IPS-NIHi11 (cell line): ENCODE measurements at places on chromosomes 1 and 21.

DNA sequence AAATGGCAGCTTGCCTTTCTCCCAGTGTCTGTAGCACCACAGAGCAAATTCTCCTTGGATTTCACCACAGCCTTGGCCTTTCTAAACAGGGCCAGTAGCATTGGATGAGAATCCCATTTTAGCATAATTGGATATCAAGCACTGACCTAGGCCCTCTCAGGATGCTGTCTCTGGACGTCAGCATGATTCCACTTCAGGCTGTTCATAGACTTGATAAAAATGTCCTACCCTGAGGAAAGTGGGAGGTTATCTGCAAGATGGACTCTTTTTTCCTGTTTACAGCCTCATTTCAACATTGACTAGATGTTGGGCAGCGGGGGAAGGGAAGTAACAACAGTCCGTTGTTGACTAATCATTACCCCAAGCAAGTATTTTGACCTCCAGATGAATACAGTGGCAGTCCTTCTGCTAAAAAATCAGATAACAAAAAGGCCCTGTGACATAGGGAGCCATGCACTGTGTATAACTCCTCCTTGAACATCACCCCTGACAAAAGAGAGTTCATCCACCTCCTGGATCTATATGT lies 5.2 kb downstream of the NPL start:
- DNase-seq: no peak

DNA sequence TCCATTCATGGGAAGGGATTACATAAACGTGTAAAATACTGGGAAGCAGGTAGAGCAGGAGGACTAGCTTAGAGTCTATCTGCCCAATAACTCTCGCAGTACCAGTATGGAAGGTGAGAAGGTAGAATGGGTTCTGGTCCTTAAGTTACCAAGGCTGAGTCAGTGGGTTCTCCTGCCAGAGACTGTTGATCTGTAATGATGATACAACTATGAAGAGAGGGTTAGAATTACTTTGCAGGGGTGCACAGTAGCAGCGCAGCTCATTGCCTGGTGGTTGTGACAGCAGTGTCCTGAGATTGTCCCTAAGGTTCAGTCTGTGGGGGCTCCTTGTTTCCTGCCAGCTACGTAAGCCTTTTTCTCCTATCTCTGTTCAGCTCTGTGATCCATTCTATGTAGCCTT lies 2.5 kb upstream of the MAST2 start:
- no peak for DNase-seq

GRCh38 chr1:51423073-51423821 lies 92.9 kb upstream of the TTC39A start:
- DNase-seq: peak; percentile 11

DNA sequence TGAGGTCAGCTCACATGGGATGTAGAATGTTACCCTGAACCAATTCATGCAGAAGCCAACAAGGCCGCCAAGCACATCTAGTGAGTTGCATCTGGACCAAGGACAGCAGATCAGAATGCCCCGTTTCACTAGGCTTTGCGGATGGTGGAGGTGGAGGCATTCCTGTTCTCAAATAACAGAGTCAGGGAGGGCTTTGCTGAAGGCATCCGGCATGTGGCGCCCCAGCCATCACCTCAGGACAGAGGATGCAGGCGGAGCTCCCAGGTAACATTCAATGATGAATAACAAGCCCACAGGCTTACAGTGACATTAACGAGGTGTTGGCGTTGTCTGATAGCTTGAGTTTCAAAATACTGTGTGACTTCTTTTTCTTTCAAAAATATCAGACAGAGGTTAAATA lies 476.2 kb downstream of the CAMTA1 start:
- DNase-seq: peak; percentile 43

GRCh38 chr1:179820226-179820970 lies 57.2 kb downstream of the TOR1AIP2 start:
- DNase-seq: no peak

DNA sequence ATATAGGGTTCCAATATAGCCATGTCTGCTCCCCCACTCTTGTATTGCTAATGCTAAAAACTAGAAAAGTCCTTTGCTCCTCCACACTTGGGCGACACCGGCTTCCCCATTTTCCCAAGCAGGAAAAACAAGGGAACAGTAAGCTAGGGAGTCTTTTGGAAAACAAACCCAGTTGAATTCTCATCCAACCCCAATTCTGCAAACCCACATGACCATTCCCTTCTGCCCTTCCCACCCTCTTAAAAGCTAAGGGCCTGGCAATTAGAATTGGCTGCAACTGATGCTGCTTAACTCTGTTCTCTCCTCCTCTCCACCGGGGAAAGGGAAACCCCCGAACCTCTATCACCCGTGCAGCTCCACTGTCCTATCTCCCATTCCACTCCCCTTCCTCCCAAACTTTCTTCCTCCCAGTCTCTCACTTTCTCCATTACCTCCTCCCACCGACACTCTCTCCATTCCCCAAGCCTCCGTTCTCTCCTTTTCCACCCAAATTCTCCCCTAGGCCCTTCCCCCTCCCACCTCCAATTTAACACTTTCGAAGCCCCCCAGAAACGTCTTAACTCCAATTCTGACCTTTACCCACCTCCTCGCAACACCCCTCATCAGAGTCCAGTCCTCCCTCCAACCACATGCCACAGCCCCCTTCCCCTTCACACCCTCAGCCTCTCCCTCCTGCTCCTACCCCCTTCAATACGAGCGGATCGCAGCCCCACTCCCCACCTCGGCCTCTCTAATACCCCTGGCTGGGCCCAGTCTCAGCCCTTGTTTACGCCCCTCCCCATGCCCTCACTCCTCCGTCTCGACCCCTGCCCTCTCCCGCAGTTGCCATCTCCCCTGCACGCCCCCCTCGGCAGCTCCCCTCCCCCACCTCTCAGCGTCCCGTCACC lies 701 bp downstream of the DEDD start:
- DNase-seq: peak; percentile 12

DNA sequence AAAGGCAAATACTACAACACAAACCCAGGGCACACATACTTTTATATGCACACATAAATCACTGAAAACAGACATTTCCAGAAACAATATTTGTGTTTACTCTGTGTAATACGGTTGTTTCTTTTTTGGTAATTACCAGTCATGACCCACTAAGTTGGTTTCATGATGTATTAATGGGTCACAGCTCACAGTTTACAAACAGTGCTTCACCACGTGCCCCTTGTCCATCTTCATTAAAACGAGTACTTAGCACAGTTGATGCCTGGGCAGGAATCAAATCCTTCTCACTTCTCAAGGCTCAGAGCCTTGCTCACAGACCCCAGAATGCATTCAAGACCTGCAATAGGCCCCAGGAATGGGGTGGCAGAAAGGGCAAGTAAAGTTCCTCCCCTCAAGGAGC lies 13.8 kb downstream of the SSBP3 start:
- DNase-seq: no peak

DNA sequence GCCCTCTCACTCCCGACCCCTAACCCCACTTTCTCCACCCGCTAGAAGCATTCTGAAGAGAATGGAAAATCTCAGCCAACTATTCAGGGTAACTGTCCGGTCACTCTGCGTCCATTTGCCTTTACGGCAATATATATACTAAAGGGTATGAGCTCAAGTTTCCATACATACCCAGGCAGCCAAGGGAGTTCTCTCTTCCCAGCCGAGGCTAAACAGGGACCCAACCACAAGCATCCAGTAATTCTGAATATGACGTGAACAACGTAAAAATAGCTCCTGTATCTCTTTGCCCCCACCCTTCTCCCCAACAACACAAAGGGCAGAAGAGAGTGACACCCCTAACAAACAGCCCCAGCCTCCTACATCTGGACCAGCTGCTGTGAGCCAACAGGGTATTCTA lies 67.7 kb downstream of the SSBP3 start:
- no peak for DNase-seq

DNA sequence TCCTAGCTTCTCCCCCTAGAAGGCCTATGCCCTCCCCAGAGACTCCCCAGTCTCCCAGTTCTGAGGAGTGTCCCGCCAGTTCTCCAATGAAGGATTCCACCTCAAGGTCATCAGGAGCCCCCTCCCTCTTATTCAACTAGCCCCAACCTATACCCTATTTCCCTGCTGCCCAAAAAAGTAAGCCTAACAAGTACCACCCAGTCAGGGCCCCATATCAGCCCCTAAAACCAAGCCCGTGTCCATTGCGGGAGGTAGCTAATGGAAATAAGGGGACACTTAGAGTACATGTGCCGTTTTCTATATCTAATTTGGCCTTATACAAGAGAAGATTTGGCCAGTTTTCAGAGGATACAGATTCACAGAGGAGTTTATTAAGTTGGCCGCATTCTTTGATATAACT lies 416.2 kb downstream of the MATN1 start:
- DNase-seq: no peak

- no peak for DNase-seq
These were observed 78.1 kb downstream of the KIF26B start for GRCh38 chr1:245232931-245233330.

GRCh38 chr1:9253004-9253403 lies 18.4 kb downstream of the H6PD start:
- DNase-seq: peak; percentile 67

- DNase-seq: no peak
These were observed 31.0 kb downstream of the NTMT2 start for GRCh38 chr1:170176772-170177171.

GRCh38 chr1:57255945-57256344 lies 167.9 kb downstream of the DAB1 start:
- DNase-seq: no peak

GRCh38 chr1:15460708-15461095 lies 4.2 kb downstream of the CELA2A start:
- no peak for DNase-seq

DNA sequence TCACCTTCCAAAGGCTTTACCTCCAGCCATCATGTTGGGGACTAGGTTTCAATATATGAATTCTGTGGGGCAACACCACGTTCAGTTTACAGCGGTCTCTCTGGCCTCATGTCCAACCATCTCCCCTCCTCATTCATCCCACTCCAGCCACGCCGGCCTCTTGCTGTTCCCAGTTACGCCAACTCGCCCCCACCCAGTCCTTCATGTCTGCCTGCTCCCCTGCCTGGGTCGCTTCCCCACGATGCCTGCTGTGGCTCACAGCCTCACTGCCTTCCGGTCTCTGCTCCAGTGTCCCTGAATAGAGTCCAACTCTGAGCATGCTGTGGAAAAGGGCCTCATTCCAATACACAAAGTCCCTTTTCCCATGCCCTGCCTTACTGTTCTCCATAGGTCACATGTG lies 193.8 kb downstream of the KIF26B start:
- no peak for DNase-seq

- DNase-seq: no peak
These were observed 32.8 kb downstream of the PTAFR start for GRCh38 chr1:28143496-28144202.

GRCh38 chr21:32463367-32463766 lies 50.9 kb downstream of the EVA1C start:
- no peak for DNase-seq

DNA sequence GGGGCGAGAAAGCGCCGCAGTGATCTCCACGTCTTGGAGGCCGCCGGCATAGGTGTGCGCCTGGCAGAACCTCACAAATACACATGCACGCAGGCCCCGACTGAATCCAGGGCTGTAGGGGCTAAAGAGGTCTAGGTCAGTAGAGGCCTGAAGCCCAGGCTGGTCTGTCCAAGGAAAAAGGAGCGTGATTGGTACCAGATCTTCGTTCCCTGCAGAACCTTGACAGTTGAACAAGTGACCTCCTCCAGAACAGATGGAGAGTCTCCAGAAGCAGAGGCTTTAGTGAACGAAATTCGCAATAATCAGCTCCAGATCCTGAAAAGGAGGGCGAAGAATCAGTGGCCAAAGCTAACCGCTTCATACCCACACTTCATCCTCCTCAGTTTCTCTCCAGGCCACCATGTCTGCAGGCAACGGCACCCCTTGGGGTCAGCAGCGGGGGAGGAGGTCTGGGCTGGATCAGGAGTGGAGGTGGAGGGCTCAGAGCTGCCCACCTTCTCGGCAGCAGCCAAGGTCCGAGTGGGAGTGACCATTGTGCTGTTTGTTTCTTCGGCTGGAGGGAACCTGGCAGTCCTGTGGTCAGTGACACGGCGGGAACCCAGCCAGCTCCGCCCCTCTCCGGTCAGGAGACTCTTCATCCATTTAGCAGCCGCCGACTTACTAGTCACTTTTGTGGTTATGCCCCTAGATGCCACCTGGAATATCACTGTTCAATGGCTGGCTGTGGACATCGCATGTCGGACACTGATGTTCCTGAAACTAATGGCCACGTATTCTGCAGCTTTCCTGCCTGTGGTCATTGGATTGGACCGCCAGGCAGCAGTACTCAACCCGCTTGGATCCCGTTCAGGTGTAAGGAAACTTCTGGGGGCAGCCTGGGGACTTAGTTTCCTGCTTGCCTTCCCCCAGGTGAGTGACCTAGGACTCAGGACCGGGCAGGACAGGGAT lies 749 bp upstream of the PEX11B start:
- DNase-seq: peak; percentile 50

- no peak for DNase-seq
These were observed 775 bp downstream of the MMEL1 start for GRCh38 chr1:2632051-2632430.

- no peak for DNase-seq
These were observed 145.7 kb upstream of the HMGB4 start for GRCh38 chr1:33718186-33718585.

- no peak for DNase-seq
These were observed 20.8 kb upstream of the GBP1 start for GRCh38 chr1:89085781-89086180.

- DNase-seq: peak; percentile 64
These were observed 430 bp downstream of the RBM15 start for GRCh38 chr1:110339407-110340206.

GRCh38 chr1:20143318-20143717 lies 4.2 kb downstream of the PLA2G2F start:
- DNase-seq: no peak

- peak; percentile 2 for DNase-seq
These were observed at the start of gene CYP4B1 for GRCh38 chr1:46798810-46799209. TSS of gene CYP4B1 (plus strand) at chr1:46799046. CDS start at chr1:46799082, 36 bp downstream.

DNA sequence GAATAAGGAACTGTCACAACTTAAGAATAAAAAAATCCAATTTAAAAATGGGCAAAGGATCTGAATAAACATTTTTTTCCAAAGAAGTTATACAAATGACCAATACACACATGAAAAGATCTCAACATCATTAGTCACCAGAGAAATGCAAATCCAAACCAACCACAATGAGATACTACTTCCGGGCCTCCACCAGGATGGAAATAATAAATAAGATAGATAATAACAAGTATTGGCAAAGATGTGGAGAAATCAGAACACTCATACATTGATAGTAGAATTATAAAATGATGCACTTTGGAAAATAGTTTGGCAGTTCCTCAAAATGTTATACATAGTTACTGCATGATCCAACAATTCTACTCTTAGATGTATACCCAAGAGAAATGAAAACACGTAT lies 18.7 kb downstream of the ZSWIM5 start:
- DNase-seq: no peak
